ENCODE measurements at places on chromosomes 6 and 20.

DNA sequence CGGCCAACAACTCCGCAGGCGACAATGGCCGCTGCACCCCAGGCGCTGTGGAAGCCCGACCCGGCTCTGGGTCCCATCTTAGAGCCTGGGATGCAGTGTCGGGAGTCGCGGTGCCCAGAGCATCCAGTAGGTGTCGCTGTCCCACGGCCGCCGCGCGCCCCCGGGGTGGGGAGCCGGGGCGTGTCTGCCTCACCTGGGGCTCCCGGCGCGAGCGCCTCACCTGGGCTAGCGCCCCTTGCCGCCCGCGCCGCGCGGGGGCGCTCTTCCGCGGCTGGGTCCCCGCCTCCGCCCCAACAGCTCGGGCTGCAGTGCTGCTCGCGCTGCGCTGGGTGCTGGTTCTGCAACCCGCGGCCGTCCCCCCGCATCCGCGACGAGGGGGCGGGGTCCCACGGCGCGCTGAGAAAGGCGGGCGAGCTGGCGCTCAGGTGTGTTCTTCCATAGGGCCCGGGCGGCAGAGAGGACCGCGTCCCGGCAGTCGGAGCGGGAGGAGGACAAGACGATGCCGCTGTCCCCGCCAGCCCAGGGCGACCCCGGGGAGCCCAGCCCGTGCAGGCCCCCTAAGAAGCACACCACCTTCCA is at the start of gene CRYBG1:
Gene CRYBG1 (plus strand): TSS at position 308 of the 579 bp plus-strand sequence. CDS start 192 bp downstream, at position 500.
- DNase-seq: peak; percentile 58

GRCh38 chr20:39090906-39091305 is 128.8 kb downstream of the DHX35 start:
- DNase-seq: no peak

- DNase-seq: no peak
These were observed 64.9 kb downstream of the SYCP2L start for GRCh38 chr6:10951675-10952282.

DNA sequence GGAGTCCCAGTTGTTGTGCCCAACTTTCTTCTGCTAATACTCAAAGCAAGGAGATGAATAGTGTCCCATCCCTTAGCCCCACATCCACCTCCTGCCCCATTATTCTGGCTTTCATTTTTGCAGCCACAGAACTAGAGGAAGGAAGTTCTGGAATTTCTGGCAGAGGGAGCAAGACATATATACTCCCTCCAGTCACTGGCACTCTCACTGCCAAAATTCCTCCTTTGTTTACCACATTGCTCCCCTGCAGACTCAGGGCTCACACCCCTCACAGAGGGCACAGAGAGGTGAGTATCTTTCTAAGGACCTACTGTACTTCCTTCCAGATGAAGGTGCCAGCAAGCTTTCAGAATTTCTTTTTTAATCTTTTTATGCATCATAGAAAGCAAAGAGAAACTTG is 168.0 kb upstream of the ID4 start:
- DNase-seq: no peak

GRCh38 chr20:38225900-38226263 is 34.7 kb downstream of the KIAA1755 start:
- no peak for DNase-seq

DNA sequence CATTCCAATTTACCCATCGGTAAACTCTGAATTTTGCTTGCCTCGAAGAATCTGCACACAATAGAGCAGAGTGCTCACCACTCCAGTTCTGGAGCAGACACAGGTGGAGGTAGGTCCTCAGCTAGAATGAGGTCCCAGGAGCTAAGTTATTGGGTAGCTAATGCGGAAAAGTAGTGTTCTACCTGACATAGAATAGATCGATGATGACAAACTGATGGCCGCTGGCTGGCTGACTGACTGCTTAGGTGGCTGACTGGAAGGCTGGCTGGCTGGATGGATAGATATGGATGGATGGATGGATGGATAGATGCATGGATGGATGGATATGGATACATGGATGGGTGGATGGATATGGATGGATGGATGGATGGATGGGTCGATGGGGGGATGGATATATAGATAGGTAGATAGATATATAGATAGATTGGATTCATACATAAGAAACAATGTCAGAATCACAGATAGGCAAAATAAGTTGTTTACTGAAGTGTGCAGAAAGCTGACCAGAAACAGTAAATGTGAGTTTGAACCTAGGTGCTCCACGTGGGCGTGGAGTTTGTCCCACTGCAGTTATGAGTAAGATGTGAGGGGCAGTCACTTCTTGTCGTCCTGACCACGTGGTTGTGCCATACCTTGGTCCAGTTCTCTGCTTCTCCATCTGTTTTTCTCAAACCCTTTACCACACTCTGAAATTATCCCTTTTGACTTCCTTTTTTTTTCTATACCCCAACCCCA is 62.1 kb downstream of the TBXT start:
- DNase-seq: no peak

DNA sequence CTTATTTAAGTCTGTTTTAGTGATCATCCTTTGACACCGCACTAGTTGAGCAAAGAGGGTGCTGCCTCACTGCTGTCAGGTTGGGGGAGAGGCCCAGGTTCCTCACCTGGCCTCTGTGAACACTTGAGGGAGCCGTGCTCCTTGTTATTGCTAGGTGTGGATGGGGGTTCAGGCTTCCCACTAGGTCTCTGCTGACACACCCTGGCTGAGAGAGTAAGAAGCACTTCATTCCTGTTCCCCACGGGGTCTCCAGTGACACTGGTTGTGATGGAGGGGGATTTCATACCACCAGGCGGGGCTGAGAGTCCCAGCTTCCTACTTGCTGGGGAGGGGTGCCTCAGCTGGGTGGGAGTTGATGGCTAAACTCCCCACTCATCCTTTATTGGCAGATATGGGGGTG is 11.1 kb upstream of the NOTCH4 start:
- DNase-seq: no peak

DNA sequence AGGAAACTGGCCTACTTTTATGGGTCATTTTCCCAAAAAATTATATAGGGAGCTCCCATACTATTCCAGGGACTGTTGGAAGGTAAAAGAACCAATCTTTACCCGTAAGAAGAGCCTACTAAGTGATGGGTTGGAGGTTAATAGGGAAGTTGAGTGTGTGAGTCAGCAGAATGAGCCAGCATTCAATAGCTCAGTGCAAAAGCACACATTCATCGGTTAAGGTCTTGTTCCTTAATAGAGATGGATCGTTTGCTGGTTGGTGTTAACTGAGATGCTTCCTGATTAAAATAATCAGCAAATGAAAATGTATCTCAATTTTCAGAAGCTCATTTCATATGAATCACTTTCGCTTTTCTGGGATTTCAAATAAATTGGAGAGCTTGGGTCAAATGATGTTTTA is 115.3 kb upstream of the MRPS10 start:
- DNase-seq: no peak

GRCh38 chr20:47317127-47317895 is 39.2 kb downstream of the ZMYND8 start:
- no peak for DNase-seq

DNA sequence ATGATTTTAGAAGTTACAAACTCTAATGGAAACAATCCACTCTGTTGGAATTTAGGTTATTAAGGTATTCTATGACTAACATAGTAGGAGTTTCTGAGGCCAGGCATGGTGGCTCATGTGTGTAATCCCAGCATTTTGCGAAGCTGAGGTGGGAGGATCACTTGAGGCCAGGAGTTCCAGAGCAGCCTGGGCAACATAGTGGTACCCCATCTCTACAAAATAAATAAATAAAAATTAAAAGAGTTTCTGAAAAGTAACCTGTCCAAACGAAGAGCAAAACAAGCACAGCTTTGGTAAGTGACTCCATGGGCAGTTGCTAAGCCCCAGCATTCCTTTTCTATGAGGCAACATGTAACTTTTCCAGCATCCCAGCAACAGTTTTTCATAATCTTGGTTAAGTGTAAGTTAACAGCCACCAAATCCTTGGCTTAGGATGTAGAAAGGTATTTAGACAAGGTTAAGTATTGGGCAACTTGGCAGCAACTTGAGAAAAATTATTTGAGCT is 86.3 kb downstream of the SOX4 start:
- no peak for DNase-seq

DNA sequence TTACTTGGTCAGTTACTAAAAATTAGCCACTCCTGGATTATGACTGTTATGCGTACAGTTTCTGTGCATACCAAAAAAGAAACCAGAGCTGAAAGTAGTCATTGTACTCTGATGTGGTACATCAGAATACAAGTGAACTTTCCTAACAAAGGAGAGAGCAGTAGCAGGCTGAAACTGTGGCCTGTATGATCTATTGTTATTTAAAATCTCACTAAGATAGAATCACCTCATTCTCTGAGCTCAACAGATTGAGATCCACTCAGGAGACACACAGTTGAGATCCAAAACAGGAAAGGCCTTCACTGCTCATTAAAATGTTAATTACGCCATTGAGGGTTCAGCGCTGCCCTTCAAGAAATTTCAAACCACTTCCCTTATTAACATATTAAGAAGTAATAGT is 576.4 kb downstream of the LMBRD1 start:
- DNase-seq: no peak
